ENCODE measurements at places on chromosomes 11 and 22.

- DNase-seq = no peak
These were observed 42.1 kb downstream of the PRDM10 start for GRCh38 chr11:129960216-129961214.

DNA sequence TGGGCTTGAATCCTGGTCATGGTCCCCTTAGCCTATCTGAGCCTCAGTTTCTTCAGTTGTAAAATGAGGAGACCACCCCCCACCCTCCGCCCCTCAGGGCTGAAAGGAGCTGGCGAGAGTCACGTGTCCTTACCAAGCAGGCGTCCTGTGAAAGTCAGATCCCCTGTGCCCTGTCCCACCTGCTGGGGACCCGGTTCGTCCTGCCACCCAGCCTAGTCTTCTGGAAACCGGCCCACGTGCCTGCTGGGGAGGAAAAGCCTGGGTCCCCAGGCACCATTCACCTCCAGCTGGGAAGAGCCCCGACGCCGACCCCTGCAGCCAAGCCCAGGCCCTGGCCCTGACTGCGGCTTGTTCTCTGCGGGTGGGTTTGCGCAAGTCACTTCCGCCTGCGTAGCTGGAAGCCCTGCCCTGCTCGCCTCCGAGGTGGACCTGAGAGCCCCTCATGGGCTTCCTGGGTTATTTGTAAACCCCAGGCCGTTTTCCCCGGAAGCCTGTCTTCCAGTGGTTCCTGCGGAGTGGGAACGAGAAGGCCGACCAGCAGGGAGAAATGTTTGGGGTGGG, 679 bp upstream of the SSH3 start:
- peak; percentile 32 for DNase-seq

DNA sequence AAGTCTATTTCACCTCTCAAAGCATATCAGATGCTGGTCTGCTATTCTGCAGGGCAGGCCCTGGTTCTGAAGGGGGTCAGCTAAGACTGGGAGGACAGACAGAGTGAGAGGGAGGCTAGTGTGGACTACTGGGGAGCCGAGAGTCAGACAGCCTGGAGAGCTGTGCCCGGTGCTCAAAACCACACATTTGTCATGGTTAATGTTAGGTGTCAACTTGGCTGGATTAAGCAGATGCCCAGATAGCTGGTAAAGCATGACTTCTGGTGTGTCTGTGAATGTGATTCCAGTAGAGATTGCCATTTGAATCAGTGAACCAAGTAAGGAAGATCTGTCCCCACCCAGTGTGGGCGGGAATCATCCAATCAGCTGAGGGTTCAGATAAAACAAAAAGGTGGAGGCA, 102.6 kb downstream of the SNX19 start:
- DNase-seq = no peak

- no peak for DNase-seq
These were observed 608.6 kb upstream of the KIRREL3 start for GRCh38 chr11:127609025-127609773.

GRCh38 chr11:17846852-17847453, 112.4 kb downstream of the KCNC1 start:
- DNase-seq = no peak

DNA sequence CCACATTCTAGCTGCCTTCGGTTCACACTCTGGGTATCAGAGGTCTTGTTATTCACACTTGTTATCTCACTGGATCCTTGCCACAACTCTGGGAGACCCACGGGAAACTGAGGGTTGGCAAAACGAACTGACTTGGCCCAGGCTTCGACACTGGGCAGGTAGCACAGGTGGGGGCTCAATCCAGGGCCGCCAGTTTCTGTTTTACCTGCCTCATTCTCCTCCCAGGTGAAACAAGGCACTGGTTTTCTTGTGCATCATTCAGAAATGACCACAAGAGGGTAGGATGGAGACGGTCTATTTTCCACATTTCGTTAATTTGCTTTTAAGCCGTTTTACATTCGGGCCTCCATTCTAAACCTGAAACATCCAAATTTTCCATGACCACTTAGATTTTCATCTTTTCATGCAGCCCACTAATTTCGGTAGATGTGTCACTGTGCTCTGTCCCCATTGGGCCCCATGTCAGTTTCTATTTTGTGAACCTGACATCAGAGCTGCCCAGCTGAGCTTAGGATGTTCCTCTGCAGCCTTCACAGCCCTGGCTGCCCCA, 108.1 kb downstream of the KIAA1671 start:
- no peak for DNase-seq

- no peak for DNase-seq
These were observed 270.6 kb downstream of the FAT3 start for GRCh38 chr11:92495107-92495793.

GRCh38 chr11:32786811-32787210, 7.7 kb downstream of the CCDC73 start:
- DNase-seq = no peak

- no peak for DNase-seq
These were observed 609.9 kb downstream of the INSC start for GRCh38 chr11:15724601-15725000.

- DNase-seq = no peak
These were observed 44.1 kb downstream of the RBFOX2 start for GRCh38 chr22:35984183-35985175.

DNA sequence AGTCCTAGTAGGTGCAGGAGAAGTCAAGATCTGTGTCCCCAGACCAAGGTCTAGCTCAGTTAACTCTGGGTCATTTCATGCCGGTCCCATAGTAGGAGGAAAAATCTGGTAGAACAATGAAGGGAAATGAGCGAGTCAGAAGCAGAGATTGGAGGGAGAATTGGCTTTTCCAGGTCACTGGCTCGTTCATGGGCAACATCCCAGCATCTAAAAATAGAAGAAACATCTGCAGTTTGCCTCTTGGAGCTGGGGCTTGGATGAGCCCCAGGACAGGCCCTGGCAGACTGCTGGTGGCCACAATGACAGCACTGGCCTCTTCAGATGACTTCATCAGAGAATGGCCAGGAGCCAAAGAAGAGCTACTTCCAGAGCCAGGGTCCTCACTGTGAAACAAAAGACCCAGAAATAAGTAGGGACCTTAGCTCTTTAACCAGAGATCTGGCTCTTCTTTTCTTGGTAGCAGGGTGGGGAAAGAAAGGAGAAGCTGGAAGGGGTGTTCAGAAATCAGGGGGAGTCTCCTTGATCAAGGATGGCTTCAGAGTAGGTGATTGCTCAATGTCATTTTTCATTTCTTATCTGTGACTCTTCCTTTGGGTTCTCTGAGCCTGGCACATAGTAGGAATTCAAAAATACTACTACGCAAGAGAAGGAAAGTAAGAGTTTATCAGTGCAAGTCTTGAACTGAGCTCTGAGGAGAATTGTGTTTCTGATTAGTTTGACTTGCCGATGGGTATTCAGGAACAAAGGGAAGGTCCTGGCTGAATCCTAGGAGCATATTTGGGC, 102.6 kb downstream of the TMPRSS5 start:
- no peak for DNase-seq

- peak; percentile 68 for DNase-seq
These were observed 50.0 kb upstream of the POU2AF1 start for GRCh38 chr11:111429066-111429506.

DNA sequence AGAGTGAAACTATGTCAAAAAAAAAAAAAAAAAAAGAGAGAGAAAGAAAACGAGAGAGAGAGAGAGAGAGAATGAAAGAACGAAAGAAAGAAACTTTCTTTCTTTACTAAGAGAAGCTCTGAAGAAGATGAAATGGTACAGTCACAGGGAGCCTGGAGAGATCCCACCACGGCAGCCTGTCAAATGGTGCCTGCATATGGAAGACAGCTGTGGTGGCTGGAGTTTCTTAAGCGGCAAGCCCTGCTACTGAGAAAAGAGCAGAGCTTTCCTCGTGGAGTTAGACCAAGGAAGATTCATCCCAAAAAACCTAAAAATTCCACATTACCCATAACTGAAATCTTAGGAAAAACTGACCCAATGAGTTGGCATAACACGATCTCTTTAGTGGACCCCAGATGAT, 66.7 kb downstream of the MICAL3 start:
- no peak for DNase-seq

DNA sequence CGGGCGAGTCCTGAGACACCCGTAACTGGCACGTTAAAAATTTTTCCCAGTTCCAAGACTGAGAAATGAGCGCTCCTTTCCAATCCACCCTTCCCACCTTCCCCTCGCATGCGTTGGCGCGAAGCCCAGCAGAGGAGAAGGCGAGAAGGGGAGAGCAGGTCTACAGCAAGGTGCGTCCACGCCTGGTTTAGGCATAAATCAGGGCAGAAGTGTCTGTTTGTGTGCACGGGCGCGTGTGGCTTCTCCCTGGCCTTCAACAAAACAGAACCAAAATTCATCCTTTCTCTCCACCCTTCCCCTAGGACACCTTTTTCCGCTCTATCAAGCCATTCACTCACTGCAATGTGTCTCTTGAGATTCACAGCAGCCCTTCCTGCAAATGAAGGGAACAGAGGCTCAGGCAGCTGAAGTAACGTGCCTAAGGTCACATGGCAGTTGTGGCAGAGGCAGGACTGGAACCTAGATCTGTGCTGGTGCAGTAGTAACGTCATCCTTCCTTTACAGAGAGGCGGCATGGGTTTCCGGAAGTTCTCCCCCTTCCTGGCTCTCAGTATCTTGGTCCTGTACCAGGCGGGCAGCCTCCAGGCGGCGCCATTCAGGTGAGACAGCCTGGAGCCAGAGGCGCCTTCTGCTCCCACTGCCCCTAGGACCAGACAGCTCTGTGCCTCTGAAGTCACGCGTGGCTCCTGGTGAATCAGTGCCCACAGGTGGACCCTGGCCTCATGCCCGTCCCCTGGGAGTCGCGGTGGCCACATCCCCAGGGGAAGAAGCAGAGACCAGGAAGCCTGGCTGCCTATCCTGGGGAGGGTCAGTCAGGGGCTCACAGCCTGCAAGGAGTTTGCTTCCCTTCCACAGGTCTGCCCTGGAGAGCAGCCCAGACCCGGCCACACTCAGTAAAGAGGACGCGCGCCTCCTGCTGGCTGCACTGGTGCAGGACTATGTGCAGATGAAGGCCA, 1.1 kb downstream of the CALCB start:
- DNase-seq = peak; percentile 19

- DNase-seq = no peak
These were observed 215.1 kb upstream of the BLID start for GRCh38 chr11:122331079-122331478.

DNA sequence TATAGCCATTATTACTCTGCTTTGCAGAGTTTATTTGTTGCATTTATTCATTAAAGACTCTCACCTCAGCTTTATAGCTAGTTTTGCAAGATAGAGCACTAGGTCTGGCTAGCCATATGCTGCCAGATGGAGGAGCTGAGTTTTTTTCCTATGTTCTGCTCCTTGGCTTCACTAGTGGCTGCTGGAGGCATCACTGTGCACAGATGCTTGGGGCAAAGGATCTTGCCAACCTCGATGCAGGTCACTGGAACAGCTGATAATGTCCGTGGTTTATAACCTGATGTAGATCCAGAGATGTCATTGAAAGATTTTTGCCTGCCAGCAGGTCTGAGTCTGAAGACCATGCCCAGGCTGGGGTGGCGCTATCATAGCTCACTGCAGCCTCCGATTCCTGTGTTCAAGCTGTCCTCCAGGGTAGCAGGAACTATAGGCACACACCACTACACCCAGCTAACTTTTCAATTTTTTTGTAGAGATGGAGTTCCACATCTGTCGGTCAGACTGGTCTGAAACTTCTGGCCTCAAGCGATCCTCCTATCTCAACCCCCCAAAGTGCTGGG, 63.2 kb downstream of the PACS1 start:
- DNase-seq = no peak
